ENCODE measurements at places on chromosomes 6 and 20.

DNA sequence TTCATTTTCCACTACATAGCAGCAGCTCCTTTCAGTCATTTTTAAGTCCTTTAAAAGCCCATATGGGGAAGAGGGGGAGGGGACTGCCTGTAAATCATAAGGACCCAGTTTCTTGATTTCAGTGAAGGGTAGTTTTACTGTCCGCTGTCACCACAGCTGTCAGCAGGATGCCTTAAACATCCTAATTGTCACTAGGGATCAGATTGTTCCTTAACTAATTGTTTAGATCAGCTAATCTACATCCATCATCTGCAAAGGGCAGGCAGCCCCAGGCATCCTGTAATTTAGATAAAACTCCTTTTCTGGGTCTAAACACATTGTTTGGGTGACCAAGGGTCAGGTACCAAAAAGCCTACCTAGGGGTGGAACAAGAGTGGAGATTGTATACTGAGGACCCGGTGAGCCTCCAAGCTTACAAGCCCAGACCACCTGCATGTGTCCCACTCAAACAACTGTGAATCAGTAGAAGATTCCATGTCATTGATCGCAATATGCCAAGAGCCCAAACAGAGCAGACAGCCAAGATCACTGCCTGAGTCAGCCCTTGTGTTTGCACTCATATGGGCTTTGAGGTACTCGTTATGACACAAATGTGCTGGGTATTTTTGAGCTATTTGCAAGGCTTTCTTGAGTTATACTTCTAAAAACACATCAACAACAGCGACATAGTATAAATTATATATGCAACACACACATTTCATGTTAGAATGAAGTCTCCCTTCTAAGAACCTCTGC is 198.7 kb upstream of the CEP162 start:
- no peak for DNase-seq

GRCh38 chr6:25698631-25699030 is 46.6 kb downstream of the SCGN start:
- DNase-seq, result no peak

- no peak for DNase-seq
Measured at GRCh38 chr20:58026361-58026760, 202.1 kb downstream of the ANKRD60 start.

DNA sequence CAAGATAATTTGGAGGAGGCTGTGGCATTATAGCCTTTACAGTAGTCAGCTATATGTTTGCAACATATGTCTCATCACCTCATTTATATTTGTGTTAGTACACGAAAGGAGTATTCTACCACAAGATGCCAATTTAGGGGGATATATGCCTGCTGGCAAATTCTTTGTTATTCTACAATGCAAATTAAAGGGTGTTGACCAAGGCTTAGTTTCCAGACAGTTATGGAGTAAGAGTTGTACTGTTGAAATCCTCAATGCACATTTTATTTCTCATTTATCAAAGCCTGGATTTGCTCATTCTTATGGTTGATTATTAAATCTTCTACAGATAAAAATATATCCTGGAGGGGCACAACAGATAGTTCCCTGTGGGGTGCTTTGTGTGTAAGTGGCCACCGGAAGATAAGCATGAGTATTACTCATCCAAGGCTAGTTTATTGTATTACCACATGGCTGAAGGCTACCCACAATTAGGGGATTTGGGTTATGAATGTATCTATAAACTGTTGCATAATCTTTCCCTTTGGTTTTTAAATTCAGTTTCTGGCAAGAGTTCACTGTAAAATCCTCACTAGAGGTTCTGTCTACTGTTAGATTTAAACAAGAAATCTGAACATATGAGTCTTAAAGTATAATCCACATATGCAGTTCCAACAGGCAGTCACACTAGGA is 9.0 kb downstream of the CST9 start:
- no peak for DNase-seq
